ENCODE measurements at places on chromosomes 7 and 10.

DNA sequence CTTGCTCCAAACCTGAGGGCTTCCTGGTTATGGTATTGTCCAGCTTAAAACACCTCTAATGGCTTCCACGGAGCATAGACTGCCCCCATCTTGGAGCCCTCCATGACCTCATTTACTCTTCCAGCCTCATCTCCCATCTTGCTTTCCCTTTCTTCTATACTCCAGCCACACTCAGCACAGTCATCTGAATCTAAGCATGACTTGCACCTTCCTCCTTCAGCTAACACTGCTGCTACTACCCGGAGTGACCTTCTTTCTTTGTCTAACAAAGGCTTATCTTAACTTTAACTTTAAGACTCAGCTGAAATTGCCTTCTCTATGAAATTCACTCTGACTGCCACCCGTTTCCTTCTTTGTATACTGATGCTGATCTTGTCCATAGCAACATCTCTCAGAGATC is 135.1 kb downstream of the FAM107B start:
- DNase-seq = no peak

DNA sequence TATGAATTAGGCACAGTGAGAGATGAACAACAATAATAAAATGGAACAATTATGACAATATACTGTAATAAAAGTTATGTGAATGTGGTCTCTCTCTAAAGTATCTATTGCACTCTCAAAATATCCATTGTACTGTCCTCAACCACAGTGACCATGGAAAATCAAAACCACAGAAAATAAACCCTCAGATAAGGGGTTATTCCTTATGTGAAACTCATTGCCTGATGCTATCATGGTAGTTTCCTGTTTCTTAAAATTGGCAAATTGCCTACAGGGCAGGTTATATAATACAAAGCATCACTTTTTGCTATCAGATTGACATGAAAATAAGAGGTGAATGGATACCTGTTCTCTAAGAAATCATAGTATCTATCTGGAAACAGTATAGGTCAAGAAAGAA is 3.8 kb downstream of the MCM10 start:
- no peak for DNase-seq

GRCh38 chr10:84581976-84582375 is 253.6 kb downstream of the CCSER2 start:
- DNase-seq = no peak

GRCh38 chr7:117210397-117210796 is 112.5 kb downstream of the WNT2 start:
- no peak for DNase-seq

DNA sequence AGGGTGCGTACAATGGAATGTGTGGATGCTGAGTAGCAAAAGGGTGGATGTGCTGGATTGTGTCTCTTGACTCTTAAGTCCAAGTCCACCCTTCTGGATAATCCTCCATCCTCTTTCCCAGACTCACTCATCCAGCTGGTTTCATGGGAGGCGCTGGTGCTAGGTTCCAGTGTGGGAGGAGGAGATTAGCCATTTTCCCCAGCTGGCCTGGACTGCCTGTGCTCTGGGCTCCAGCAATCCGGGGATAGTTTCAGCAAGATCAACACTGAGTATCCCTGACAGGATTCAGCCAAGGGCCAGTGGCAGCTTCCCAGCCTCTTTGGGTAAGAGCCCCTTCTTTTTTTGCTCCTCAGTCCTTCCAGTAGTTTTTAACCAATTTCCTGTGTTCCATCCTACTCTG is 21.6 kb upstream of the TRIL start:
- DNase-seq = no peak

GRCh38 chr10:110493832-110494426 is 3.8 kb upstream of the DUSP5 start:
- no peak for DNase-seq

- DNase-seq = no peak
Measured at GRCh38 chr10:27792216-27792615, 46.6 kb upstream of the MKX start.

- no peak for DNase-seq
Measured at GRCh38 chr7:43010061-43010460, 77.9 kb downstream of the MRPL32 start.

DNA sequence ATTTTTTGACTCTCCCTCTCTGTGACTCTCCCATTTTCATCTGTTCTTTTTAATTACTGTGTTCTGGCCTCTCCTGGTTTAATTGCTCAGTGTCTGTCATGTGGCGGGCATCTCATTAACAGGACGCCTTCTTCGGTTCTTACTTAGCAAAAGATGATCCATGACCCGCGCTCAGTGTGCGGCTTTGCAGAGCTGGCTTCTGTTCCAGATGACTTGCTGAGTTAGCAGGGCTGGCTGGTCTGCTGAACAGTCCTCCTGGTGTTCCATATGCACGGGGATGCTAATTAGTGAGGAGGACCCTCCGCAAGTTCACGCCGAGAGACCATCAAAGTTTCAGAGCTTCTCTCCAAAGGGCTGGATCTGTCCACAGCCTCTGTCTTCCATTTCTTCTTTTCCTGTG is 258.6 kb upstream of the MKI67 start:
- no peak for DNase-seq

GRCh38 chr10:32952094-32952493 is 5.9 kb downstream of the ITGB1 start:
- no peak for DNase-seq

All from cortex of kidney (tissue), 1 donor.